ENCODE measurements at places on chromosomes 11 and 22. TPM values are rescaled to one million over a fixed set of nuclear protein-coding genes. Genes with fewer than 3 reads are reported as not detected.

RASSF10 gene
- total RNA-seq = 3.6 TPM

- no peak for DNase-seq
These were observed 9.5 kb downstream of the STK33 start for GRCh38 chr11:8584511-8584910.

GRCh38 chr22:35335936-35336781, 36.5 kb downstream of the TOM1 start:
- no peak for DNase-seq

GRCh38 chr11:119335091-119335654, 846 bp downstream of the RNF26 start:
- no peak for DNase-seq

DNA sequence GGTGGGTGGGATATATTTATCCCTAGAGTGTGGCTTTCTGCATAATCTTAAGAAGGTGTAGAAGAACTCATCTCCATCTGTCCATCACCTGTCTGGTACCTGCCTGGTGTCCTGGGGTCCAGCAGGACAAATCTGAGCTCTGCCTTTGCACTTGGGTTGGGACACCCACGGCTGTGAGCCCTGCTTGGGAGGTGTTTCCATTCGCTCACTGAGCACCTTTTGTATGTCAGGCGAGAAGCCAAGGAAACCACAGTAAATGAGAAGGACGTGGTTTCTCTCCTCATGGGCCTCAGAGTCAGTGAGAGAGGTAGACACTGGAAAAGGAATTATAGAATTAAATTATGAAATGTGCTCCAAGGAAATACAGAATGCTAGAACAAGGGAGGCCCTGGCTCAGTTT, 555.9 kb downstream of the MIAT start:
- no peak for DNase-seq

MS4A6E gene
- total RNA-seq = not detected

DNA sequence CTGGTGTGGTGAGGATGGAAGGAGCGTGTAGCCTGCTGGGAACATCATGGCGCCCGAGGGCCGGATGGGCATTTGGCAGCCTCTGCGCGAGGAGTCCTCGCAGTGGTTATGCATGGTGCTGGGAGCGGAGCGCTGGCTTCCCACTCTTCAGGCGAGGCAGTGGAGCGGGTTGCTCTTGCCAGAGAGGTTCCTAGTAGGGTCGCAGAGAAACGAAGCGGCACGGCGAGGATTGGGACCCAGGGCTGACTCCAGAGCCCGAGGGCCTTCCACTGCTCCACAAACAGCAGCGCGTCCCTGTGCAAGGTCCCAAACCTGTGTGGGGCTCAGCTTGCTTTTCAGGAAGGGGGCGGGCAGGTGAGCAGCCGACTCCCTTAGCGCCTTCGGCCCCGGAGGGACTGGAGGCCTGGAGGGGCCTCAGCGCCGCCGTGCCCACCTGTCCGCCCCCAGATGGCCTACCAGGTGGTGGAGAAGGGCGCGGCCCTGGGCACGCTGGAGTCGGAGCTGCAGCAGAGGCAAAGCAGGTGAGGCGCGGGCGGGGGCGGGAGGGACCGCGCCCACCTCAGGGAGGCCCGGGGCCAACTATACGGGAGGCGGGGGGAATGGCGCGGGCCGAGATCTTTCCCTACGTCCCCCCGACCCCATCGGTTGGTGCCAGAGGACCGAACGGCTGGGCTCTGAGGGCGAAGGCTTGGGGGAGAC, 7.2 kb downstream of the ATG16L2 start:
- DNase-seq = no peak
